Activated CD4-positive, alpha-beta memory T cell treated with anti-CD3 and anti-CD28 coated beads, Interleukin-2, amount 10 ng/mL, durations not matched to agents 7 days and 5 days (primary cell): ENCODE measurements at places on chromosomes 6 and 20. TPM values are rescaled to one million over a fixed set of nuclear protein-coding genes. Genes with fewer than 3 reads are reported as not detected.

DNA sequence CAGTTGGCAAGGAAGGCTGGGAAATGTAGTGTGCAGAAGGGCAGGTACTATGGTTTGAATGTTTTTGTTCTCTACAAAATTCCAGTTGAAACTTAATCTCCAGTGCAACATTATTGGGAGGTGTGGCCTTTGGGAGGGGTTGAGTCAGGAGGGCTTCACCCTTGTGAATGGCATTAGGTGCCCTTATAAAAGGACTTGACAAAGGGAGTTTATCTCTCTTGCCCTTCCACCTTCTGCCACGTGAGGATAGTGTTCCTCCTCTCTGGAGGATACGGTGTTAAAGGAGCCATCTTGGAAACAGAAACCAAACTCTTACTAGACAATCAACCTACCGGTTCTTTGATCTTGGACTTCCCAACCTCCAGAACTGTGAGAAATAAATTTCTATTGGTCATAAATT is 82.2 kb upstream of the LRFN2 start:
- DNase-seq: no peak
- no peaks in the 10 kb centered on the region for H3K27me3 ChIP-seq
- H3K27ac ChIP-seq: no peak overlapping the region
- no peaks in the 10 kb centered on the region for H3K36me3 ChIP-seq
- no peaks in the 10 kb centered on the region for H3K4me1 ChIP-seq
- no peak overlapping the region for H3K4me3 ChIP-seq

DNA sequence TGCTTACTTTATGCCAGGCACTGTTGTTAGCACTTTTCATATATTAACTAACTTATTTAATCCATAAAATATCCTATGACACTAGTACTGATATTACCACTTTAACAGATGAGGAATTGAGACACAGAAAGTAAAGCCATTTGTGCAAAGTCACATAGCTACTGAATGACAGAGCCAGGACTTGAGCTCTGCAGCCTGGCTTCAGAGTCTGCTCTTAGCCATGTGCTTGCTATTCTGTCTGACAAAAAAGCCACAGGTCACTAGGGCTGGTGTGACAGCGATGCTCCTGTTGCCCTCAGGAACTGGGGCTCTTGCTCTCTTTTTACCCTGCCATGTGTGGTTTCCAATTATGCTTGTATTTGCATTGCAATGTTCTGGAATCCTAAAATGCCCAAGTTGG is 44.7 kb upstream of the RNF8 start:
- H3K27ac ChIP-seq: no peak overlapping the region
- no peak overlapping the region for H3K4me3 ChIP-seq
- peaks cover 7% of the 10 kb centered on the region for H3K4me1 ChIP-seq
- no peaks in the 10 kb centered on the region for H3K27me3 ChIP-seq

DNA sequence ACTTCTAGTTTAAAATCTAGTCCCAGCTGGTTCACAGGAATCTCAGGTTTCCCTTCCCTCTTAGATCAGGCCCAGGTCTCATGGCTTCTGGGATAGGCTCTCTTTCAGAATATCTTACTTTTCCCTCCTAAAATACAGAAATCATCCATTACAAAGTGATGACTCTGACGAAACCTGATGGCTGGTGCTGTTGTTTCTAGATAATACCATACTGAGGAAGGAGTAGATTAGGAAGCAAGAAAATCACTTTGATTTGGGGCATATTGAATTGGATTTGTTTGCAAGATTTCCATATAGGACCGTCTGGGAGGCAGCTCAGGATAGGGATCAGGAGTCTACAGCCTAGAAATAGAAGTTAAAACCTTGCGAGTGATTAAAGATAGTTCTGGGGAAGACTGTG is 3.6 kb downstream of the ZKSCAN3 start:
- H3K27ac ChIP-seq: no peak overlapping the region
- no peak for DNase-seq
- peaks cover 40% of the 10 kb centered on the region for H3K4me1 ChIP-seq
- peaks cover 19% of the 10 kb centered on the region for H3K36me3 ChIP-seq

DNA sequence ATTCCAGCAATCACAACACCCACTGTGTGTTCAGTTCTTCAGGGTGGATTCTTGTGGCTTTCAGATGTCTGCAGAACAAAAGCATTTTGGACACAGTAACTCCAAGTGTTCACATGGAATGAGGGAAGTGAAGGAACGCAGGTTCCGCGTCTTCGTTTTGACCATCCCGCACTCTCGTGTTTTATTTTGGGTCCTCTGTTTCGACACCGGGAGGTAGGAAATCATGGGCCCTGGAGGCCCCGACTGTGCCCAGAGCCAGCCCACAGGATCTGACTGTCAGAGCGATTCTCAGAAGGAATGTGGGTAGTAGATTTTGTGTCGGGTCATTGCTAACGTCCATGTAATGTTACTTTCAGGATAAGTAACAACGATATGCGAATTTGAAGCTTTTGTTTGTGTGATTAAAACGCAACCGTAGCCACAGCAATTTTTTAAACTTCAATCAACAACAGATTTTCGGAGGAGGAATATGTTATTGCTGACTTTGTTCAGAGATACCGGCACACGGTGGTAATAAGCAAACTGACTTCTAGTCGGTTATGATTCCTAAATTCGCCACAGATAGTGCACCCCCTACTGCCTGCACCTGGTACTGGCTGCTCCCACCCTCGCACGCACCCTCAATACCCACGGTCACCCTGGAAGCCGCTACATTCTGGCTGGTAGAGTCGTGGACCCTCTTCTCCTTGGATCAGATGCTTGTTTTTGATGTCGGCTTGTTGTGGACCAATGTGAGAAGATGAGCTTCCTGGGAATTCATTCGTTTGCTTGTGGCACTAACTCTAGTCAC is 10.5 kb downstream of the NPEPL1 start:
- peaks cover 22% of the 10 kb centered on the region for H3K36me3 ChIP-seq
- H3K4me1 ChIP-seq: peaks cover 7% of the 10 kb centered on the region
- DNase-seq: no peak
- H3K27me3 ChIP-seq: no peaks in the 10 kb centered on the region

- peaks cover 6% of the 10 kb centered on the region for H3K27me3 ChIP-seq
- DNase-seq: peak; percentile 45
- H3K27ac ChIP-seq: no peak overlapping the region
- peak overlapping the region; percentile 77 for H3K4me3 ChIP-seq
These were observed 1.0 kb downstream of the LRP11 start for GRCh38 chr6:149862922-149863697.

DNA sequence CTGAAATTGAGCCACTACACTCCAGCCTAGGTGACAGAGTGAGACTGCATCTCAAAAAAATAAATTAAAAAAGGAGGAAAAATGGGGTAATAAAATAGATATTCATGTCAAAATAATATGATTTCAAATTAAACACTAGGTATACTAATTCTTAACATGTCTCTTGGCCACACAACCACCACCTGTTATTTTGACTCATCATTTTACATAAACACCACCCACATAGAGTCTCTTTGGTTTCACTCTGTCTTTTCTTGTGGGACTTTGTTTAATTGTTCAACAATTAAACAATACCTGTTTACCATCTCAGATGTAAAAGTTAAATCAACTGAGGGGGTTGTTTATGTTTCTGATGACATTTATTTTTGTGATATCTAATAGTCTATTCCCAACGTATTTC is 476.8 kb upstream of the ADGRB3 start:
- DNase-seq: no peak
- no peaks in the 10 kb centered on the region for H3K27me3 ChIP-seq
- H3K27ac ChIP-seq: no peak overlapping the region
- no peaks in the 10 kb centered on the region for H3K36me3 ChIP-seq

DNA sequence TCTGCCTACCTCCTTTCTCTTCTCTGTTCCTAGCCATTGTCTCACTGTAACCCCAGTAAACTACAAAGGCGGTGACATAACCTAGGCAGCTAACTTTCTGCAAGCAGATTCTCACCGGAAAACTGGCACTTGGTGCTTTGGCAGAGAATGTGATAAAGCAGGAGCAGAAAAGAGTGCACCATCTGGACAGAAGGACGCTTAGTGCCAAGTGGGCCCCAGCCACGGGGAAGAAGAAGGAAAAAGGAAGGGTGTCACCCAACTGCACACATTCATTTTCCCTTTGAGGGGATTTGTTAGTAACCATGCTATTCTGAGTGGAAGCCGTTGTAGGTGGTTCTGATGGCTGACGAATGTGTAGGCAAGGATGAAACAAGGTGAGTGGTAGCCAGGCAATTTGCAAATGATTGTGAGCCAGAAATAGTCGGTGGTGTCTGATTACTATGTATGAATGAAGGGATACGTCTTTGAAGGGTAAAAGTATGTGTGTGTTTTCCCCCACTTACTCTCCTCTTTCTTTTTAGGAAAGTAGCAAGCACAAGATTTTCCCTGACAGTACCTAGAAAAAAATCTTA is 148.3 kb upstream of the STXBP5 start:
- no peak overlapping the region for H3K4me3 ChIP-seq
- no peak overlapping the region for H3K27ac ChIP-seq
- no peaks in the 10 kb centered on the region for H3K4me1 ChIP-seq

- H3K27me3 ChIP-seq: no peaks in the 10 kb centered on the region
- H3K27ac ChIP-seq: no peak overlapping the region
- H3K4me3 ChIP-seq: no peak overlapping the region
- DNase-seq: no peak
- no peaks in the 10 kb centered on the region for H3K36me3 ChIP-seq
- H3K4me1 ChIP-seq: no peaks in the 10 kb centered on the region
These were observed 131.9 kb downstream of the EPM2A start for GRCh38 chr6:145603424-145603833.

- no peaks in the 10 kb centered on the region for H3K4me1 ChIP-seq
- H3K36me3 ChIP-seq: no peaks in the 10 kb centered on the region
- no peak for DNase-seq
These were observed 98.5 kb downstream of the HDGFL1 start for GRCh38 chr6:22667855-22668254.

Gene BFSP1
- 3.2 TPM for total RNA-seq

Gene IL17A
- total RNA-seq: 5.5 TPM

Gene GJA10
- 3.4 TPM for total RNA-seq

Gene DAAM2
- not detected for total RNA-seq

Gene CST4
- total RNA-seq: not detected

Gene SIM1
- total RNA-seq: 0.30 TPM

Gene PHF10
- 59.9 TPM for total RNA-seq

Gene POU3F2
- not detected for total RNA-seq

Gene PXMP4
- 15.8 TPM for total RNA-seq

Gene MEI4
- not detected for total RNA-seq
